ENCODE measurements at places on chromosomes 6 and 20. TPM values are rescaled to one million over a fixed set of nuclear protein-coding genes. Genes with fewer than 3 reads are reported as not detected.

Gene CST11
- not detected for total RNA-seq

Gene B3GAT2
- total RNA-seq: not detected

Gene FGD2
- total RNA-seq: 20.4 TPM

Gene RPL7L1
- total RNA-seq: 55.7 TPM

DNA sequence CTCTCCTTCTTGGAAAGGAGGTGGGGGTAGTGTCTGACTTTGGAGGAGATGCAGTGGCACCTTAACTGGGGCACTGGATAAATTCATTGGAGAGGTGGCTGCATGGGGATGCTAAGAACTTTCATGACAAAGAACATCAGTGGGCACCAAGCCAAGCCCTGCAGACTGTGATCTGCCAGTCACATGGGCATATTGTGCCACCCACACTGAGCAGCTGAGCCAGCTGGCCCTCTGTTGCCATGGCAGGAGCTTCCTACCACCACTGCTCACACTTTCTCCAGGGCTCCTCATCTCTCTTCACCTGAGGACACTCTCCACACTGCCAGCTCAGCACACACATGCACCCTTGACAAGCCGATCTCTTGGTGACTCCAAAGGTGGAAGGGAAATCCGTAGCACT lies 715.6 kb downstream of the QKI start:
- DNase-seq: no peak

GRCh38 chr6:67683960-67684359 lies 951.1 kb upstream of the ADGRB3 start:
- DNase-seq: no peak

- DNase-seq: no peak
Measured at GRCh38 chr6:56807989-56808337, 146.9 kb upstream of the BEND6 start.

- DNase-seq: no peak
Measured at GRCh38 chr20:45017857-45018256, 51.5 kb downstream of the STK4 start.

GRCh38 chr20:52552181-52552872 lies 360.7 kb upstream of the ZFP64 start:
- no peak for DNase-seq

GRCh38 chr6:154614641-154615040 lies 104.2 kb upstream of the CNKSR3 start:
- no peak for DNase-seq

- DNase-seq: no peak
Measured at GRCh38 chr20:20206788-20207187, 154.5 kb downstream of the CFAP61 start.
